Hematopoietic multipotent progenitor cell (in vitro differentiated cells): ENCODE measurements at places on chromosomes 12 and 14.
A peak's percentile ranks its signal among the peaks of the same experiment; 100 is the strongest.

DNA sequence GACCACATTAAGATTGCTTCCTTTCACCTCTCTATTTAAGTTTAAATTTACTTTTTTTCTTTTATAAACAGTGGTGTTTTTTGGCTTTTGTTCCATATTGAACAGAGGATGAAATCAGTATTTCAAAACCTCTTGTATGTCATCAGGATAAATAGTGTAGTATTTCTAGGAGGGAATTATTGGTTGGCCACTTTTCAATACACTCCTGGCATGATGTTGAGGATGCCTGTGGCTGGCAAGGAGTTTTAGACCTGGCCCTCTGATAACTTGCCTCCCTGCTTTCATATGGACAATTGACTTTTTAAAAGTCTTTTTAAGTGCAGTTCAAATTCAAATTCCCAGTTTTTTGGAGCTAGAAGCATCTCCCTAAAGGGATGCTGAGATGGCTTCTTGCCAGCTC, 9.8 kb downstream of the TMTC2 start:
- no peak for DNase-seq

- DNase-seq: no peak
Observed at GRCh38 chr12:16389594-16389993, 42.1 kb downstream of the MGST1 start.

DNA sequence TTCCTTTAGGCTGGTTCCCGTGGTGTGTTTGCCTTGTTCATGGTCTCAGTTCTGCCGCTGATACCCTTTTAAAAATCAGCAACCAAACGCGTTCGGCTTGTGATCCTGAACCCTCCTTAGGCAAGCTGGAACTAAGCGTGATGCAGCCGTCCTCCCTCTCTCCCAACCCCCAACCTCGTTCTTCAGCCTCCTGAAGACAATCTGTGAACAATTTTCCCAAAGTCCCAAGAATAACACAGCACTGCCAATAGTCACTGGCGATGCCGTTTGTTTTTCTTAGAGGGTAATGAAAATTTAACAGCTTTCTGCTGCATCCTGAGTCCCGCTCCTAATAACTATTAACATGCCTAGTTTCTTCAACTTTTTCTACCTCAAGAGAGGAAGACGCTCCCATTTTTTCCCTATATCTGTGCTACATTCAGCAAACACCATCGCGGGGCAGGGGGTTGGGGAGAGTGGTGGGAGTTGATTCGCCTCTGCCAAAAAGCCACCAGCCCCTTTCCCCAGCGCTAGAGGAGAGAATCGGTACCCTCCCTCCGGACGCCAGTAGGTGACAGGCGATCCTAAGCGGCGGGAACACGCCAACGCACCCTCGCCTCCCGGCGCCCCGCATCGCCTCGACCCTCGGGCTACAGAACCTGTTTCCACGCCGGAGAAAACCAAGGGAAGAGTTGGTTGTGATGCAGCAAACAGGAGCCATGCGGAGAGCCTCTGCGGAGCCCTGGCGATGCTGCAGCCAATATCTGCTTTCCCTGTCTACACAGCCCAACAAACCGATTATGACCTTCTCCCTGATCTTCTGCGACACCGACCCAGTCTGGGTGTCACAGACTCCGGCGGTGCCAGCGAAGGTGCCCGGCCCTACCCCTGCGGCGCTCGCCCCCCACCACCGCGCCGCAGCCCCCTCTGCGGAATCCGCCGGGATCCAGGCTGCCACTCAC, 752 bp downstream of the PRICKLE1 start:
- peak; percentile 28 for DNase-seq

DNA sequence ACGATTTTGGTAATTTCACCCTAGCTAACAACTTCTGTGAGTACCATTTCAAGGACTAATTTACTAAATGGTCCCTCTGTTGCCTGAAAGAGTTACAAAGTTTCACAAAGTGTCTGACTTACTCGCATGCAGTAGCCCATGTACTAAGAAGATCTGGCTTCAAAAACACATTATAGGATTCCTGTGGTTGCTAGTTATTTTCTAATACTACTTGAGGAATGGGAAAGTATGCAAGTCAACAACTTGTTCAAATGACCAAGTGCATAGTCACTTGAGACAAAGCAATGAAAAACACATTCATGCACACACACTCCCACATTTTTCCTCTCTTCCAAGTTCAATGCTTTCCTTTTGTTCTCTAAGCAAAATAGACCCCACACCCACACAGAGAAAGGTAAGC, 219.7 kb upstream of the TMPO start:
- no peak for DNase-seq

DNA sequence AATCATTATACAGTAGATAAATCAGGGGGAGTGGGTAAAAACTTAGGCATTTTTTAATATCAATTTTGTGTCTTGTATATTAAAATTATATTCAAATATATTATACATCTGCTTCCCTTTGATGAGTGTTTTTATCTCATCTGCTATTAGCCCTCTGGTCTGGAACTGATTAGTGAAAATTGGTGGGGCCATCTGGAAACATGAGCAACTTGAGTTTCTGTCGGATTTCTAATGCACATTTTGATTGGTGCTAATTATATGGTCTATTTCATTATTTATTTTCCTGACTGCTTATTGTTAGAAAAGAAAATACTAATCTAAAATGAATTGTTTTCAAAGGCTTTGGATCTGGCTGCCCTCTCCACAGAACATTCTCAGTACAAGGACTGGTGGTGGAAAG, 28.2 kb downstream of the TTC8 start:
- DNase-seq: no peak

GRCh38 chr12:93778306-93778705, 101.1 kb downstream of the CRADD start:
- no peak for DNase-seq

DNA sequence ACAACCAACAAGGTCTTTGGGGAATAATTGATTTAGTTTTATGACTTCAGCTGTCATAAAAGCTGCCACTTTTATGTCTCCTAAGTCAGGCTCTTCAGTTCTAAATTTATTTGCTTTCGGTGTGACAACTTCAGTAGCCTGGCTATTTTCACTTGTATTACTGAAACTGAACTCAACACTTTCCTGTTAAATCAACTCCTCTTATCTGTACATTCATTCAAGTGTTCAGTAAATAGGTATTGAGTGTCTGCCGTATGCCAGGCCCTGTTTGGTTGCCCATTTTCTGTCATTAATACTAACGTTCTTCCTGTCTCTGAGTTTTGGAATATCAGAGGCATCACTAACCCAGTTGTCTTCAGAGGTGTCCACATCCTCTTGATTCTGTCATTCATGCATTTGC, 7.5 kb downstream of the UTP20 start:
- no peak for DNase-seq

DNA sequence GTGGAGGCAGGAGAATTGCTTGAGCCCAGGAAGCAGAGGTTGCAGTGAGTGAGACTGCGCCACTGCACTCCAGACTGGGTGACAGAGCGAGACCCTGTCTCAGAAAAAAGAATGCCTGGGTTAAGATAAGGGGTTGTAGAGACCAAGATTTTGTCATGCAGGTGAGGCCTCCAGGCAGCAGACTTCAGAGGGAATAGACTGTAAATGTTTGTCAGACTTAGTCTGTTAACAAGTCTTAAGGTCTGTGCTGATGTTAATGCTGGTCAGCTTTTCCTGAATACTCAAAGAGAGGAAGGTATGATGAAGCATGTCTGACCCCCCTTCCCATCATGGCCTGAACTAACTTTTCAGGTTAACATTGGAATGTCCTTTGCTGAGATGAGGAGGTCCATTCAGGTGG, 83.0 kb upstream of the FUT8 start:
- no peak for DNase-seq

- no peak for DNase-seq
Observed at GRCh38 chr12:20368651-20369304, 441 bp downstream of the PDE3A start.

DNA sequence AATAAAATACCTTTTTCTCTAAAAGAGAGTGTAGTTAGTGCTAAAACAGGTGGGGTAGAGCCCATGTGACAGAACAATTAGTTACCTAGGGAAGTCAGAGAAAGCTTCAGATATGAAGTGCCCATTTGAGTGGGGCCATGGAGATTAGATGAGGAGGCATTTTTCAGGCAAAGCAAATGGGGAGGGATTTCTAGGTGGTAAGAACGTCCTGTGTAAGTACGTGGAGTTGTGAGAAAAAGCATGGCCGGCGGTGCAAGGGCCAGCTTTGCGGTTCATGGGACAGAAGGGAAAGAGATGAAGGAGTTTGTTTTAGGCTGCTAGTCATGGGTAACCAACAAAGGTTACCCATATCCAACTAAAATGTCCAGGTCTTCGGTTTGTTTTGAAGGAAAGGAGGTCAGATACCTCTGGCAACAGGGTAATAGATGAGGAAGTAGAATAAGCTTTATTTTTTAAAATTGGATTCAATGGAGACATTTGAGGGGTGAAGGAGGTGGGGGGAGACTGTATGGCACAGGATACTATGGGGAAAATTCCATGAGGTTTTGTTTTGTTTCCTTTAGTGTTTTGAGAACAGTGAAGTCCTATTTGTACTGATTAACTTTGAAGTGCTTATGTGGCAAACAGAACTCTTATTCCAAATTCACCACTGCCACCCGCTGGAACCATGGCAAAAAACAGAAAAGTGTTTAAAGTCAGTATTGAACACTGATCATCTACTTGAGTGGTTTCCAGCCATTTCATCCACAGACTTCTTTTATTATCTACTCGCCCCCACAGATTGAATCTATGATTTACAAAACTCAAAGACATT, 10.0 kb upstream of the SNRPF start:
- no peak for DNase-seq

- no peak for DNase-seq
Observed at GRCh38 chr12:100372853-100373640, 16.2 kb downstream of the SLC17A8 start.

GRCh38 chr12:19129122-19129485, 429 bp upstream of the PLEKHA5 start:
- DNase-seq: peak; percentile 50

- peak; percentile 29 for DNase-seq
Observed at GRCh38 chr14:101854366-101854765, 92.9 kb downstream of the PPP2R5C start.

- DNase-seq: no peak
Observed at GRCh38 chr12:107379852-107380567, 286.7 kb upstream of the CRY1 start.
